HepG2 (cell line): ENCODE measurements at places on chromosomes 3 and 15.

DNA sequence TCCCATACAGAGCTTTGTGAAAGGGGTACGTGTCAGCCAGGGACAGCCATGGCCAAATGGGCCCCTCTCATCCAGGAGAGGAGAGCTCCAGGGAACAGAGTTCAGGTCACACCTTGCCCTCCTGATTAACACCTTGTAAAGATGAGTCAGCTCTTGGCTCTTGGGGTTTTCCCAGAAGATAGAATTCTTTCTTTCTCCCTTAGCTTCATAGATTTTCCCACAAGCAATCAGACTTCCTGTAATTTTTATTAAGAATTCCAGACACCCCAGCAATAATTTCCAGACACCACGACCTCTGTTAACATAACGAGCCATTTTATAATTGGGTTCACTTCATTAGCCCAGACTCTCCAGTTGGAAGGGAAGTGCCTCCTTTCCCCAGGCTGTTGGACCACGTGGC is 86.4 kb downstream of the LRTM1 start:
- H3K36me3 ChIP-seq = no peaks in the 10 kb centered on the region
- peaks cover 5% of the 10 kb centered on the region; the same call in 1 of the 2 replicates for H3K4me1 ChIP-seq

DNA sequence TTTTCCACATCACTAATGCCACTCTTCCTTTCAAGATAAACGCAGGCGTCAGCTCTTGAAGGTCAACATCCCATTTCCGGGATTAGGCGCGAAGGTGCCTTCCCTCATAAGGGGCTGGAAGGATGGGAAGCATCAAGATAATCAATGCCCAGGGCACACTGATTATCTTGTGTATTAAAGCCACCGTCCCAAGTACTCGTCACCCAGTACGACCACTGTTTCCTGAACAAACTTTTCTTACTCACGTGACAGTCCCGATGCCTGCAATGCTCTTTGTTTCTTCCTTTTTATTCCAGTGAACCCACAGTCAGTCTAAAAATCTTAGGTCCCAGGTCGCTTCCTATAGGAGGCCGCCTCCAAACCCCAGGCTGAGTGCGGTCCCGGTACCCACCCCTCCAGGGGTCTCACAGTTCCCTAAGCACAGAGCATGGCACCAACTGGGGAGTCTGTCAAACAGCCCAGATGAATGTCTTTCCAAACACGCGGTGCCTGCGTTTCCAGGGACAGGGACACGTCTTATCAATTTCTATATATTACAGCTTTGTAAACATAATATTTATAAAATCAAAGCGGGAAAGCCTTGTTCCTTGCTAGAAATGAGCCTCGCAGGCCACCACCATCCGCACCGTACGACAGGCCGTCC is 589 bp downstream of the ANAPC13 start:
- peaks cover 29% of the 10 kb centered on the region for H3K4me1 ChIP-seq
- H3K27me3 ChIP-seq = no peaks in the 10 kb centered on the region
- peak; percentile 25 for DNase-seq
- peak overlapping the region; percentile 95 for H3K27ac ChIP-seq

DNA sequence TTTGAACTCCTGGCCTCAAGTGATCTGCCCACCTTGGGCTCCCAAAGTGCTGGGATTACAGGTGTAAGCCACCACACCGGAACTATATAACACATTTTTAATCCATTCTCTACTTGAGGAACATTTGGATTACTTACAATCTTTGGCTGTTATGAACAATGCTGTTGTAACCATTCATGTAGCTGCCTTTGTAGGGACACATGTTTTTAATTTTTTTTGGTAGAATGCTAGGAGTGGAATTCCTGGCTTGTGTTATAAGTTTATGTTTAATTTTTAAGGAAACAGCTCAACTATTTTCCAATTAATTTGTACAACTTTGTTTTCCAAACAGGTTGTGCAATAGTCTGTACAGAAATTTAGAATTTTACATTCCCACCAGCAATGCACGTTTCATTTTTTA is 51.7 kb downstream of the GPR149 start:
- no peaks in the 10 kb centered on the region for H3K4me1 ChIP-seq
- no peaks in the 10 kb centered on the region for H3K27me3 ChIP-seq
- DNase-seq = no peak

GRCh38 chr15:70530017-70530499 is 233.3 kb downstream of the UACA start:
- no peak overlapping the region for H3K4me3 ChIP-seq
- H3K27ac ChIP-seq = no peak overlapping the region
- peaks cover 41% of the 10 kb centered on the region for H3K4me1 ChIP-seq
- H3K36me3 ChIP-seq = no peaks in the 10 kb centered on the region

- no peak for DNase-seq
- no peaks in the 10 kb centered on the region for H3K27me3 ChIP-seq
- H3K27ac ChIP-seq = no peak overlapping the region
- no peaks in the 10 kb centered on the region for H3K36me3 ChIP-seq
- H3K4me1 ChIP-seq = no peaks in the 10 kb centered on the region
- H3K4me3 ChIP-seq = no peak overlapping the region
These were observed 86.9 kb downstream of the PEX5L start for GRCh38 chr3:179949869-179950268.

- no peaks in the 10 kb centered on the region for H3K36me3 ChIP-seq
- peaks cover 14% of the 10 kb centered on the region for H3K4me1 ChIP-seq
- DNase-seq = no peak
- H3K4me3 ChIP-seq = no peak within 1 kb of the TSS
- no peak within 1 kb of the TSS for H3K27ac ChIP-seq
These were observed at the start of gene ABI3BP for GRCh38 chr3:100993309-100993708. Gene ABI3BP (minus strand): TSS chr3:100993421. CDS start chr3:100993384, 37 bp downstream.

DNA sequence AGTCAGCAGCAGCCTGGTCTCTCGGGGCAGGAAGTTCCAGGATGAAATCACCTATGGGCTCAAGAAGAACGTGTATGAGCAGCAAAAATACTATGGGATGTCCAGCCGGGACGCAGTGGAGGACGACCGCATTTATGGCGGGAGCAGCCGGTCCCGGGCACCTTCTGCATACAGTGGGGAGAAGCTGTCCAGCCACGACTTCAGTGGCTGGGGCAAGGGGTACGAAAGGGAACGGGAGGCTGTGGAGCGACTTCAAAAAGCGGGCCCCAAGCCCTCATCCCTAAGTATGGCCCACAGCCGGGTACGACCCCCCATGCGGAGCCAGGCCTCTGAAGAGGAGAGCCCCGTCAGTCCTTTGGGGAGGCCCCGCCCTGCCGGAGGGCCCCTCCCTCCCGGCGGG is 12.1 kb upstream of the APEH start:
- H3K4me3 ChIP-seq = no peak overlapping the region
- H3K27me3 ChIP-seq = no peaks in the 10 kb centered on the region
- H3K27ac ChIP-seq = no peak overlapping the region
- DNase-seq = no peak
- H3K36me3 ChIP-seq = no peaks in the 10 kb centered on the region

DNA sequence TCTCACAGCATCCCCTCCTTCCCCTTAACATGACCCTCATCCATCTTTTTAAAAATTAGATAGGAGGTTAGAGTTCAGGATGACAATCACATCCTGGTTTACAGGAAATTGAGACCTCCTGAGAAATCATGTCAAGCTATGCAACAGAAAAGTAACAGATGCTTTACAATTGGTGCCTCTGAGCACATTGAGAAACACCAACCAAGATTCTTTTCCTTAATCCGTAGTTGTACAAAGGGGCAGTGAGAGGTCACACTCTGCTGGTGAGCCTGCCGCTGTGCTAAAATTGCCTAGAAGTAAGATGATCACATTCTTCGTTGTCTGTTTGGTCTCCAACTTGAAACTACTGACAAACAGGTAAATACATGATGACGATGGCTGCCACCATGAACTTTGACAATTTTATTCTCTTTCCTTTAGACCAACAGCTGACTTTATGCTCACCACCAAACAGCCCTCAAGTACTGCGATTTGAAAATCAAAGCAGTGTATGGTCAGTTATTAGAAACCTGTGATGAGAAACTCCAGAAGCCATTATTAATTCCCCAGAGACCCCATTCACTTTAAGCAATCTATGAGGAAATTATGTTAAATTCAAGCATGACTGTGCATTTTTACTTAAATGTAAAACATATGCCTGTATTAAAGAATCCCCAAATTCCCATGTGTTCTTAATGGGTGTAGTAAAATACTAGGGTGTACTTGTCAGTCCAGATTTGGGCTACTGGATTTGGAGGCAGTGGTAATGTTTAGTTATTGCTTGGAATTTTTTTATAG is 210.7 kb upstream of the UBE2E1 start:
- no peak overlapping the region for H3K4me3 ChIP-seq
- no peaks in the 10 kb centered on the region for H3K27me3 ChIP-seq
- no peaks in the 10 kb centered on the region for H3K36me3 ChIP-seq

DNA sequence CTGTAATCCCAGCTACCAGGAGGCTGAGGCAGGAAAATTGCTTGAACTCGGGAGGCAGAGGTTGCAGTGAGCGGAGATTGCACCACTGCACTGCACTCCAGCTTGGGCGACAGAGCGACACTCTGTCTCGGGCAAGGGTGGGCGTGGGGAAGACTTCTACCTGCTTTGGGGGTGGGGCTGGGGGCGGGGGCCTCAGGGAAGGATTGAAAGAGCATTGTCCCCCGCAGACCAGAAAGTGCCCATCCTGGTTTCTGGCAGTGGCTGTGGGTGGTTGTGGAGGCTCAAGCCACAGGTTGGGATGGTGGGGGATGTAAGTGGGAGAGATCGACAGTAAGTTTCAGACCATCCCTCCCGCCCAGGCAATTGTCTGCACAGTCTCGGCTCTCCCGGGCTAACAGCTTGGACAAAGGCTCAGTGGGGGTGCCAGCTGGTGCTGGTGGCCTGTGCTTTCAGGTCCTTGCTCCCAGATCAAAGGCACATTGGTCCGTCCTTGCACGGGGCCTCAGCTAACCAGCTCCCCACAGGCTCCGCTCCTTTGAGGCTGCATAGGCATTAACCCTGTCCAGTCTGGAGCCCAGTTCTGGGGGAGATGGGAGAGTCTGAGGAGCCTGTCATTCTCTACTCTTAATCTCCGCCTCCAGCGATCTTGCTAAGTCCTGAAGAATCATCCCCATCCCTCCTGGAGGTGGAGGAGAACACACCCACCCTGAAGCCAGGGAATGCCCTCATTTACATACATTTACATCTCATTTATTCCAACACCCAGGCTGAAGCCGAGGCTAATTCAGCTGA is 8.6 kb downstream of the SCN5A start:
- H3K36me3 ChIP-seq = no peaks in the 10 kb centered on the region
- peaks cover 75% of the 10 kb centered on the region; the same call in 2 of the 3 replicates for H3K27me3 ChIP-seq
- H3K4me1 ChIP-seq = no peaks in the 10 kb centered on the region
- H3K27ac ChIP-seq = no peak overlapping the region
- H3K4me3 ChIP-seq = no peak overlapping the region
- no peak for DNase-seq

DNA sequence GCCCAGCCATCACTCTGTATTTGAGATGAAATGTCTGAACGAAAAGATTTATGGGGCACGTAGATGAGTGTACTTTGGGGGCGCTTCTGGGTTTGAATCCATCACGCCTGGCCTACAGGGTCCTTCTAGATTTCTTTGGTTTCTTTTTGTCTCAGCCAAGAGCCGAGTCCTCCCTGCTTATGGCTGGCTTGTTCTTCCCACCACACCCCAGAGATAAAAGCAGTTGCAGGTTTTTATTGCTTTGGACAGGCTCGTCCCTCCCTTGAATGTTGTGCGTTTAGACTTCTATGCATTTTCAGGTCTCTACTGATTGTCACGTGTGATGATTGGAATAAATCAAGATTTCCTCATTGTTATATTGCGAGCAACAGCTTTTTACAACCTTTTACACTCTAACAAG is 104.8 kb upstream of the CHRNA7 start:
- DNase-seq = no peak
- H3K27ac ChIP-seq = no peak overlapping the region
- H3K4me1 ChIP-seq = no peaks in the 10 kb centered on the region
- H3K27me3 ChIP-seq = peaks cover 3% of the 10 kb centered on the region; the same call in 1 of the 3 replicates
- H3K36me3 ChIP-seq = no peaks in the 10 kb centered on the region

- H3K27me3 ChIP-seq = no peaks in the 10 kb centered on the region
- 0 out of 2 replicates have a peak, but pooled peaks cover 14% of the 10 kb centered on the region for H3K4me1 ChIP-seq
- no peak for DNase-seq
- H3K36me3 ChIP-seq = no peaks in the 10 kb centered on the region
- peak overlapping the region; percentile 32; the same call in 1 of the 2 replicates for H3K4me3 ChIP-seq
These were observed 19.6 kb upstream of the CPOX start for GRCh38 chr3:98612996-98613517.

GRCh38 chr3:72818092-72818773 is 30.0 kb downstream of the SHQ1 start:
- no peak overlapping the region for H3K4me3 ChIP-seq
- H3K27me3 ChIP-seq = no peaks in the 10 kb centered on the region
- H3K27ac ChIP-seq = no peak overlapping the region
- H3K4me1 ChIP-seq = peaks cover 12% of the 10 kb centered on the region
- H3K36me3 ChIP-seq = peaks cover 3% of the 10 kb centered on the region; the same call in 1 of the 2 replicates
- no peak for DNase-seq

DNA sequence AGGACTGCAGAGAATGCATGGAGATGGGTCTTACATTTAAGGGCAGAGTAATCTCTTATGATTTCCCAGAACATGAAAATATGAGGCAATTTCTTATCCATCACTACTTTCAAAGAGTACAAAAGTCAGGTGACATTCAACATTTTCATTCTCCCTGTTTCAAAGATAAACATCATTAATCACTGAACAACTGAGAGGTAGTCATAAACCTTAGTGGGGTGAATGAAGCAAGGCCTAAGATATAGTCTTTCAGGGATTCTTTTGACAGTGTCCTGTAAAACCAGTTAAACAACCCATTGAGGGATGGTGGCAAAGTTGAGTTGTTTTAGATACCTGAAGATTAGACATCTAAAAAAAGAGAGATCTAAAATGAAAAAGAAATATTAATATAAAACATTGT is 271.6 kb upstream of the CBLB start:
- H3K27me3 ChIP-seq = no peaks in the 10 kb centered on the region
- no peak for DNase-seq
- no peak overlapping the region for H3K4me3 ChIP-seq

DNA sequence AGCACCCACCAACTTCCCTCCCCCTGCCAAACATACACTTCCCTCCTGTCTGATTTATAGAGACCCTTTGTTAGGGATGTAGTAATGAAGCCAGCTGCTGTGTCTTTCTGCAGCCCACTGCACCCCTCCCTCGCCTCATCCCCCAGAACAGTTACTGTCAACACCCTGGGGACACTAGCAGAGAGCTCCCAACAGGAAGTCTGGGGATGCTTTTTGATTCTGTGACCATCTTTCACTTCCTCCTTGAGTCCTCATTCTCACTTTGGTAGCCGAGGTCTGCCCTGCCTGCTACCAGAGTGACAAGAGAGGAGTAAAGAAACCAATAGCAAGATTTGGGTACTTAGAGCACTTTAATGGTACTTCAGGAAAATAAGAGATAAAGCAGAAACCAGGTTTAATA is 201.6 kb downstream of the SATB1 start:
- H3K4me3 ChIP-seq = no peak overlapping the region
- H3K36me3 ChIP-seq = no peaks in the 10 kb centered on the region
- H3K27ac ChIP-seq = no peak overlapping the region
- no peak for DNase-seq
- no peaks in the 10 kb centered on the region for H3K27me3 ChIP-seq
- H3K4me1 ChIP-seq = no peaks in the 10 kb centered on the region

- H3K27me3 ChIP-seq = no peaks in the 10 kb centered on the region
- H3K4me3 ChIP-seq = no peak overlapping the region
- DNase-seq = peak; percentile 44
- H3K27ac ChIP-seq = no peak overlapping the region
These were observed 269.3 kb downstream of the ARPP21 start for GRCh38 chr3:35908366-35909232.
